Esophagus muscularis mucosa (tissue), 4 donors: ENCODE measurements at places on chromosomes 5 and 9. TPM values are rescaled to one million over a fixed set of nuclear protein-coding genes. Genes with fewer than 3 reads are reported as not detected.

- H3K27me3 ChIP-seq, result no peaks in the 10 kb centered on the region
- peaks cover 2% of the 10 kb centered on the region for H3K36me3 ChIP-seq
- no peak overlapping the region for H3K4me3 ChIP-seq
- H3K4me1 ChIP-seq, result peaks cover 82% of the 10 kb centered on the region
- DNase-seq, result no peak
These were observed 67.6 kb downstream of the HMCN2 start for GRCh38 chr9:130333041-130333711.

GRCh38 chr5:32839106-32839505 lies 128.0 kb downstream of the NPR3 start:
- no peak overlapping the region for H3K4me3 ChIP-seq
- no peak for DNase-seq
- H3K27me3 ChIP-seq, result no peaks in the 10 kb centered on the region
- H3K36me3 ChIP-seq, result no peaks in the 10 kb centered on the region
- no peaks in the 10 kb centered on the region for H3K4me1 ChIP-seq
- H3K27ac ChIP-seq, result no peak overlapping the region

DNA sequence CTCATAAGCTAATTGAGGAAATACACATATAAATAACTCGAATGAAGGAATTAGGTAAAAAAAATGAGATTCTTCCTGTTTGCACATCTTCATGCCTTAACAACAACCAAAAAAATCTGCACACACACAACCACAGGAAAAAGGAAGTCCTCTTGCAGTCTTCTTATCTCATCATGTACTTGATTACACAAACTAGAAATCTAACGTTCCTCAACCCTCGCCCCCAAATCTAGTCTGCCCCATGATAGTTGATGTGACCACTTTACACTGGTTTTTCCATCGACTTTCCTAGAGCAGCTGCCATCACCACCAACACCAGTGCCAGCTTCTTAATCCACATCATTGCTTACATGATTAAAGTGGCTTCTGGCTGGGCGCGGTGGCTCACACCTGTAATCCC lies 31.2 kb upstream of the RNU6ATAC start:
- H3K27me3 ChIP-seq, result no peaks in the 10 kb centered on the region
- H3K27ac ChIP-seq, result no peak overlapping the region
- no peaks in the 10 kb centered on the region for H3K4me1 ChIP-seq
- no peak for DNase-seq
- no peak overlapping the region for H3K4me3 ChIP-seq

- no peak for DNase-seq
- H3K27me3 ChIP-seq, result no peaks in the 10 kb centered on the region
- H3K4me3 ChIP-seq, result no peak overlapping the region
- peaks cover 91% of the 10 kb centered on the region for H3K4me1 ChIP-seq
- H3K36me3 ChIP-seq, result no peaks in the 10 kb centered on the region
These were observed 21.0 kb downstream of the LARP1 start for GRCh38 chr5:154776167-154776566.

DNA sequence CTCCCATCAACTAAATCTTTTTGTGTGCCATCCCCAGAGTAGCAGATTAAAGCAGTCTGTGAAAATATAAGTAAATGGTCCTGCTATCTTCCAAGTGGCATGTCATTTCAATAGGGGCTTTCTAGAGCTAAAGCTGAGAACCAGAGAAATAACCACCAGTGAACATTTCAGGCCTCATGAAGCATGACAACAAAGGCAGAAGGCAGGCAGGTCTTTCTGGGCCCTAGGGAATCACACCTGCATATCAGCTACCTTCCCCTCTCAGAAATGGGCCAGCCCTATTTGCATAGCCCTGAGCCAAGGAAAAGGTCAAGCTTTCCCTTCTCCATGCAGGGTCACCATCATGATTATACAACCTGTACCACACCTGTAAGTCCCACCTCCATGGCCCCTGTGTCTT lies 205.3 kb downstream of the DEPDC1B start:
- no peaks in the 10 kb centered on the region for H3K36me3 ChIP-seq
- no peak overlapping the region for H3K27ac ChIP-seq
- no peak overlapping the region for H3K4me3 ChIP-seq
- DNase-seq, result no peak

DNA sequence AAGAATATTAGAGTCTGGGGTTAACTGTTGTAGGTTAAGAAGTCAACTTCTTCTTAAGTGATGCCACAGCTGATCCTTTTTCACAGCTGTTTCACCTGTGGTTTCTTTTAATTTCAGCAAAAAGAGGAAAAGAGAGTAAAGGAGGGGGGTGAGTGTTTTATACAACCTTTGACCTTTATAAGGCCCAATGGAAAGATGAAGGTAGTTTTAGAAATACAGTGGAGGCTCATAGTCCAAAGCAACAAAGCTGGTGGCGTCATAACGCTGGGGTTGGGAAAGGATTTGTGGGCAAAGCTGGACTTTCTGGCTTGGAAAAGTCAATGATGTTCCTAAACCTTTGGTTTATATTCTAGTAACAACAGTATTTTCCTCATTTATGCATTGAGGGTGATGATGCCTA lies 49.5 kb downstream of the RCL1 start:
- no peaks in the 10 kb centered on the region for H3K27me3 ChIP-seq
- peaks cover 15% of the 10 kb centered on the region for H3K4me1 ChIP-seq
- peaks cover 28% of the 10 kb centered on the region for H3K36me3 ChIP-seq
- H3K4me3 ChIP-seq, result no peak overlapping the region
- DNase-seq, result no peak

GRCh38 chr9:37309136-37309535 lies 113.4 kb upstream of the GRHPR start:
- H3K27ac ChIP-seq, result no peak overlapping the region
- H3K36me3 ChIP-seq, result peaks cover 42% of the 10 kb centered on the region
- no peak for DNase-seq

GRCh38 chr9:567128-567746 lies 274.3 kb upstream of the DMRT1 start:
- H3K4me1 ChIP-seq, result peaks cover 12% of the 10 kb centered on the region
- H3K27me3 ChIP-seq, result no peaks in the 10 kb centered on the region
- DNase-seq, result no peak
- H3K36me3 ChIP-seq, result no peaks in the 10 kb centered on the region

GRCh38 chr9:13992138-13993088 lies 321.5 kb downstream of the NFIB start:
- H3K4me1 ChIP-seq, result no peaks in the 10 kb centered on the region
- H3K36me3 ChIP-seq, result no peaks in the 10 kb centered on the region
- no peak overlapping the region for H3K27ac ChIP-seq
- H3K27me3 ChIP-seq, result no peaks in the 10 kb centered on the region
- no peak overlapping the region for H3K4me3 ChIP-seq

- peak overlapping the region; percentile 48 for H3K27ac ChIP-seq
- peaks cover 35% of the 10 kb centered on the region for H3K4me1 ChIP-seq
- no peaks in the 10 kb centered on the region for H3K36me3 ChIP-seq
- no peak overlapping the region for H3K4me3 ChIP-seq
These were observed 130.2 kb downstream of the TLE1 start for GRCh38 chr9:81559197-81559596.

GRCh38 chr9:82122731-82123130 lies 134.2 kb downstream of the SPATA31D1 start:
- no peak overlapping the region for H3K4me3 ChIP-seq
- no peaks in the 10 kb centered on the region for H3K27me3 ChIP-seq
- H3K27ac ChIP-seq, result no peak overlapping the region
- no peaks in the 10 kb centered on the region for H3K36me3 ChIP-seq
- no peak for DNase-seq

- no peak overlapping the region for H3K4me3 ChIP-seq
- no peak overlapping the region for H3K27ac ChIP-seq
- no peak for DNase-seq
These were observed 5.4 kb downstream of the SLF1 start for GRCh38 chr5:94623877-94624276.

DNA sequence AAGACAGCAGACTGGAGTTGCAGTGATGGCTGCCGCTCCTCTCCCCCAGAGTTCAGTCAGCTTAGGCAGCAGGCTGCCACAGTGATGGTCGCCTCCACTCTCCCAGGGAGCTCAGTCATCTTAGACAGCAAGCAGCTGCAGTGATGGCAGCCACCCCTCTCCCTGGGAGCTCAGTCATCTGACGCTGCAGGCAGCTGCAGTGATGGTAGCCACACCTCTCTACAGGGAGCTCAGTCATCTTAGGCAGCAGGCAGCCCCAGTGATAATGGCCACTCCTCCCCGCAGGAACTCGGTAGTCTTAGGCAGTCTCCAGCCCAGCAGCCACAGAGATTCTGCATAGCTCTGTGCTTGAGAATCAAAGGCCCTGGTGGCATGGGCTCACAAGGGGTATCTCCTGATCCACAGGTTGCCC lies 582.7 kb downstream of the DTWD2 start:
- no peaks in the 10 kb centered on the region for H3K27me3 ChIP-seq
- no peak for DNase-seq
- no peak overlapping the region for H3K27ac ChIP-seq
- H3K4me1 ChIP-seq, result no peaks in the 10 kb centered on the region

GRCh38 chr9:83620841-83621636 lies 1.9 kb upstream of the IDNK start:
- H3K27ac ChIP-seq, result no peak overlapping the region
- H3K4me1 ChIP-seq, result peaks cover 17% of the 10 kb centered on the region
- H3K27me3 ChIP-seq, result no peaks in the 10 kb centered on the region
- H3K4me3 ChIP-seq, result no peak overlapping the region

DNA sequence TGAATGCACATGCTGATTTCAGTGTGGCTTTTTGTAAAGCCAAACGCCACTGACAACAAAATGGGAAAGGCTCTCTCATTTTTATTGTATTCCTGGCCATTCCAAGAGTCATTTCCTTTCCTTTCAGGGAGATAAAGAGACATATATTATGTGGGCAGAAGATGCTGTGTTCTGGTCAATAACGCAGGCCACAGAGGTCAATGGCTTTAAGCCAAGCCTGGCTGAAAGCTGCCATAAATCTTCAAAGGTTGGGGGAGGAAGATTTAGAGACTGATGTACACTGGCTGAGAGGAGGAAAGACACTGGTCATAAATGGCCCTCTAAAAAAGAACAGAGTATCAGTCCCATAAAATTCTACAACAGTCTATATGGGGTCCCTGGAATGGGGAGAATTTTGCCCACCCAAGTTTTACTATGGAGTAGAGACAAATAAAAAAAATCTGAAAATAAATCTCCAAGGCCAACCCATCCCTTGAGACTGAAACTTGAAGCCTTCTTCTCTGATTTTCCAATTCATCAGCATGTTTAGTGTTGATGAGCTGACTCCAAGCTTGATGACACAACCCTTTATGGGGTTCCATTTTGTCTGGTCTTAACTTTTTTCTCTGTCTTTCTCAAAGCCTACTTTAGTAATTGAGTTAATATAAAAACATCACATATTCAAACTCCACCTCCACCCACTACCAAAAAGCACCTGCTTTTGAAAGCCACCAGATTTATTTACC lies 152.1 kb upstream of the SLC24A2 start:
- no peak for DNase-seq
- H3K4me3 ChIP-seq, result no peak overlapping the region
- no peak overlapping the region for H3K27ac ChIP-seq
- H3K27me3 ChIP-seq, result no peaks in the 10 kb centered on the region
- no peaks in the 10 kb centered on the region for H3K4me1 ChIP-seq

DNA sequence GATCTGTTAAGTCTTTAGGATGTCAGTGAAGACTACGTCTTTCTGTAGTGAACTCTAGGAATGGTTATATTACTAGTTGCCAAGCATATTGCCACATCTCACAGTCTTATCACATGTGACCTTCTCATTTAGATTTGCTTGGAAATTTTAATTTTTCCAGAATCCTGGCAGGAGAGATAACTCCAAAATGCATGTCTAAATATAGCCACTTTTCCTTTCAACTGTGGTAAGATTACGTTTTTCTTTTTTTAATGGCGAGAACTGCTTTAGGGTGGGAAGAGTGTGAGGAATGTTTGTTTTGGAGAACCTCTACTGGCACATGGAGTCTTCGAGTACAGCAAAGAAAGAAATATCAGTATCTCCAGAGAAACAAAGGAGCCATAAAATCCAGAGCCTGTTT lies 91.7 kb upstream of the ADAMTSL1 start:
- H3K4me3 ChIP-seq, result no peak overlapping the region
- H3K36me3 ChIP-seq, result no peaks in the 10 kb centered on the region
- H3K27me3 ChIP-seq, result no peaks in the 10 kb centered on the region

GRCh38 chr9:124673063-124673462 lies 98.0 kb downstream of the NR6A1 start:
- no peak overlapping the region for H3K4me3 ChIP-seq
- no peaks in the 10 kb centered on the region for H3K36me3 ChIP-seq
- no peak overlapping the region for H3K27ac ChIP-seq
- H3K4me1 ChIP-seq, result peaks cover 8% of the 10 kb centered on the region
- DNase-seq, result no peak
- H3K27me3 ChIP-seq, result no peaks in the 10 kb centered on the region

GRCh38 chr5:177094224-177095087 lies 7.7 kb downstream of the FGFR4 start:
- no peaks in the 10 kb centered on the region for H3K27me3 ChIP-seq
- no peaks in the 10 kb centered on the region for H3K36me3 ChIP-seq
- no peak overlapping the region for H3K4me3 ChIP-seq

GRCh38 chr9:134689321-134690181 lies 47.9 kb downstream of the COL5A1 start:
- no peak overlapping the region for H3K4me3 ChIP-seq
- no peaks in the 10 kb centered on the region for H3K36me3 ChIP-seq
- peak overlapping the region; percentile 3 for H3K27ac ChIP-seq
- DNase-seq, result no peak
- no peaks in the 10 kb centered on the region for H3K27me3 ChIP-seq

GRCh38 chr5:143141652-143142051 lies 261.8 kb downstream of the NR3C1 start:
- no peak for DNase-seq
- no peaks in the 10 kb centered on the region for H3K36me3 ChIP-seq
- no peak overlapping the region for H3K4me3 ChIP-seq
- peaks cover 63% of the 10 kb centered on the region for H3K4me1 ChIP-seq

GRCh38 chr9:92058723-92059444 lies 56.3 kb downstream of the SPTLC1 start:
- H3K4me1 ChIP-seq, result no peaks in the 10 kb centered on the region
- no peak overlapping the region for H3K4me3 ChIP-seq
- DNase-seq, result no peak
- H3K27me3 ChIP-seq, result no peaks in the 10 kb centered on the region
- H3K27ac ChIP-seq, result no peak overlapping the region
- H3K36me3 ChIP-seq, result peaks cover 65% of the 10 kb centered on the region

DNA sequence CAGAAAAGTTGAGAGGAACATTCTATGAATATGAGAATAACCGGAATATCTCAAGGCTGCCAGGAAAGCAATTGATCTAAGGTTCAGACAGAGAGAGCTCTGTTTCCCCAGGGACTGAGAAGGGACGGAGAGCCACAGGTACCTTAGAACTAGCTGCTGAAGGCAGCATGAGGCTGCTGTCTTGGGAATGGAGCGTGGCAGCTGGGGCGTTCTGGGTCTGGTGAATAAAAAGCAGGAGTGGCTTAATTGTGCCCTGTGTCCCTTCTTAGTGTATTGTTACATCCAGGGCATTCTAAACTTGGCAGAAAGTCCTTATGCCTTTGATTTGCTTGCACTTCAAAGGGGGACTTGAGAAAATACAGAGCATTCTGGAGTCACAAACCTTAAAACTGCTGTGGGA lies 434.5 kb downstream of the KDM4C start:
- no peak overlapping the region for H3K27ac ChIP-seq
- DNase-seq, result no peak
- no peaks in the 10 kb centered on the region for H3K27me3 ChIP-seq
- H3K36me3 ChIP-seq, result no peaks in the 10 kb centered on the region

- H3K27me3 ChIP-seq, result no peaks in the 10 kb centered on the region
- peaks cover 30% of the 10 kb centered on the region for H3K4me1 ChIP-seq
- DNase-seq, result no peak
- no peak overlapping the region for H3K4me3 ChIP-seq
- H3K36me3 ChIP-seq, result peaks cover 16% of the 10 kb centered on the region
These were observed 1.9 kb downstream of the IARS1 start for GRCh38 chr9:92291577-92291976.

GPX3 gene
- 1,165 TPM for total RNA-seq

ALDH1A1 gene
- 83.3 TPM for total RNA-seq

GDNF gene
- total RNA-seq, result 7.0 TPM

BTNL8 gene
- total RNA-seq, result 0.34 TPM

TDRD7 gene
- 15.8 TPM for total RNA-seq

STKLD1 gene
- not detected for total RNA-seq

IRX2 gene
- total RNA-seq, result not detected

ANKRD31 gene
- under 0.01 TPM for total RNA-seq
